ENCODE measurements at places on chromosomes 2 and 18.

DNA sequence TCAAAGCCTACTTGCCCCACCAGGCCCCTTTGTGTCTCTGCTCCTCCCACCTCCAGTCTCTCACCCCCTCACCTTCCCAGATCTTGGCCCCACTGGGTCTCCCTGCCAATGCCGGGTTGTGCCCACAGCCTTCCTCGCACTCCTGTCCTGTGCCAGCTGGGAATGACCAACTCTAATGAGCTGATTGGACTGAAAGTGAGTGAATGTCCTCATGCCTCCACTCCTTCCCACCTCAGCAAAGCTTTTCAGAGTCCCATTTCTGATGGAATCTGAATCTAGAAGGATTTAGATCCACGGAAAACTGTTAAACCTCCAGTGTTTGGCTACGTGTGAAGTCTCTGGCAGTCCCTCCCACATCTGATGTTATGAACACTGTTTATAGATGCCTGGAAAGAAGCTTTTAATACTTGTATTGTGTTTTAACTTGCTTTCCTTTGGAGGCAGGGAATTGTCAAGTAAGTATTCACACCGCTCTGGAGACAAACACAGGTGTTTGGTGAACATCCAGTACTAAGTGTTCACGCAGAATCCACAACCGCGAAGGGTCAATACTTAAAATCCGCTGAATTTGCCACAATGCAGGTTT is 103.9 kb downstream of the RTN4 start:
- DNase-seq = no peak

GRCh38 chr2:24432735-24433134 is 58.3 kb upstream of the NCOA1 start:
- DNase-seq = no peak

DNA sequence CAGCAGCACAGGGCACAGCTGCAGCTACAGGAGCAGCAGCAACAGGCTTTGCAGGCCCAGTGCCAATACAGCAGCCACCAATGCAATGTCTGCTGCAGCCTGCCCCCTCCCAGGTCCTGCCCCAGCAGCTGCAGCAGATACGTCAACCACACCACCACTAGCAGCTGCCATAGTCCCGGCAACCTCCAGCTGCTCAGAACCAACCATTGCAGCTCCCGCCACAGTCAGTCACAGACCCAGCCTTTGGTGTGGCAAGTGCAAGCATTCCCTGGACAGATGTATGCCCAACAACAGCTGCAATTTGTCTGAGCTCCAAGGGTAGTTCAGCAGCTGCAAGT is 53.3 kb upstream of the TUBA3E start:
- no peak for DNase-seq

DNA sequence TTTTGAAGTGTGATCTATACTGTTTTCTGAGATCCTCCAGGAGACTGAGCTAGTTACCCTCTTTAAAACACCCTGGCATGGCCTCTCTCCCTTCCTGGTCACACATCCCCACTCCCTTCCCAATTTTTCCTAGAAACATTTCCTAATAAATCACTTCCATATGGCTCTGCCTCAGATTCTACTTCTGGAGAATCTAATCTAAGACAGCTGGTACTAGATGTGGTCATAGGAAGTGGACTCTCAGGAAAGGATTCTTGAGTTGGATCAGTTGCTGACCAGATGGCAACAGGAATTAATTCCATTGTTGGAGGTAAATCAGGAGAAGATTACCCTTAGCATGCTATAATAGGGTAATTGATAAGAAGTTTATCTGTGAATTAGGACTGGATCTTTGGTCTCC is 310.5 kb downstream of the SATB2 start:
- peak; percentile 67 for DNase-seq

DNA sequence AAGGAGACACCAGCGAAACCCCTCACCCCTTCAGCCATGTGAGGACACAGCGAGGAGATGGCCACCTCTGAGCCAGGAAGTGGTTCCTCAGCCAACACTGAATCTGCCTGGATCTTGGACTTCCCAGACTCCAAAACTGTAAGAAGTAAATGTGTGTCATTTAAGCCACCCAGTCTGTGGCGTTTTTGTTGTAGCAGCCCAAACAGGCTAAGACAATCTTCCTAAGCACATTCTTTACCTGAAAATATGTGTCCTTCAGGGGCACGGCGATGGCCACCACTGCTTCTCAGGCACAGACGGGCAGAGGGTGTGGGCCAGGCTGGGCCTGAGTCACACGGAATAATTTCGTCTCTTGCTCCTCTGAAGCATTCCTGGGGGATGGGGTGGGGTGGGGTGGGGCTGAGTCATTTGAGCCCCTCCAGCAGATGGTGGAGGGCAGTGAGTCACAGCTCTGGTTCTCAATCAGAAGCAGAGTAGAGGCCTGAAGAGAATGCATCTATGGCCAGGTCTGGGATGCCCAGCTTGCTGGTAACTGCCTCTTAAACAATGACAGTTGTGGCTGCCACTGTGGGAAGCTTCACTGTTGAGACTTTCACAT is 142.4 kb downstream of the CAPN13 start:
- DNase-seq = peak; percentile 98

GRCh38 chr2:232872826-232873225 is 2.8 kb downstream of the SNORC start:
- no peak for DNase-seq

GRCh38 chr2:138928374-138929021 is 148.3 kb upstream of the NXPH2 start:
- no peak for DNase-seq

- peak; percentile 77 for DNase-seq
These were observed 14.1 kb downstream of the MSGN1 start for GRCh38 chr2:17830053-17831034.

GRCh38 chr2:96662360-96662759 is 19.8 kb downstream of the FER1L5 start:
- DNase-seq = no peak

GRCh38 chr18:47901624-47902362 is 28.7 kb downstream of the SMAD2 start:
- no peak for DNase-seq

- DNase-seq = no peak
These were observed 236.7 kb upstream of the BOD1L2 start for GRCh38 chr18:56910237-56910636.

- peak; percentile 9 for DNase-seq
These were observed 14.6 kb upstream of the RIT2 start for GRCh38 chr18:43129946-43130524.

DNA sequence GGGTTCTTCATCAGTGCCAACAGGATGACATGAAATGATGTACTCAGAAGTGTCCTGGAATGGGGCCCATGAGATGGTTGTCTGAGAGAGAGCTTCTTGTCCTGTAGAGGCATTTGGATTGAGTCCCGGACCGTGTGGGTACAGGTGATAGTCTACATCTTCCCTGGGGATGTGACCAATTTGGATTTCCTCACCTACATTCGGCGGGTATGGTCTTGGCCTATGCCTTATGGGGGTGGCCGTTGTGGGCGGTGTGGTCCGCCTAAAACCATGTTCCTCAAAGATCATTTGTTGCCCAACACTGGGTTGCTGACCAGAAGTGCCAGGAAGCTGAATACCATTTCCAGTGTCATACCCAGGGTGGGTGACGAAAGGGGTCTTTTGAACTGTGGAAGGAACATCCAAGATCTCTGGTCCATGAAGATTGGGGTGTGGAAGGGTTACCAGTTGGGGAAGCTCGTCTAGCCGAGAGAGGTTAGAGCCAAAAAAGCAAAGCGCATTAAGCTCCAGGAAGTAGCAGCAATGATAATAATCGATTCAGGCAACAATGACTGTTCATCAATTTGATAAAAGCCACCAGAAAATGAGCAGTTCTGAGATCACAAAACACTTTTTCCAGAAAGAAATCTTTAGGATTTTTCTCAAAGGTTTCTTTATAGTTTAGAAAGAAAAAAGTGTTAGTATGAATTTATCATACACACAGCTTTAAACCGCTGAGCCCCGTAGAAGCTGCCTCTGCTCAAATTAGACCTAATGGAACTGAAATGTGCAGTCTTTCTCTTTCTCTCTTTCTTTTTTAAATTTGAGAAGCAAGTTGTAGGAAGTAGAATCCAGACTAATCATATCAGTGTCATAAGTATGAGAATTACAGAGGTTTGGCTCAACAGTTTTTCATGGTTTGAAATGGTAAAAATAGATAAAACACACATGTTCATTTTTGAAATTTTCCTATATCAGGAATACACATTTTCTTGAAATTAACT is 60.3 kb downstream of the ATIC start:
- DNase-seq = no peak

DNA sequence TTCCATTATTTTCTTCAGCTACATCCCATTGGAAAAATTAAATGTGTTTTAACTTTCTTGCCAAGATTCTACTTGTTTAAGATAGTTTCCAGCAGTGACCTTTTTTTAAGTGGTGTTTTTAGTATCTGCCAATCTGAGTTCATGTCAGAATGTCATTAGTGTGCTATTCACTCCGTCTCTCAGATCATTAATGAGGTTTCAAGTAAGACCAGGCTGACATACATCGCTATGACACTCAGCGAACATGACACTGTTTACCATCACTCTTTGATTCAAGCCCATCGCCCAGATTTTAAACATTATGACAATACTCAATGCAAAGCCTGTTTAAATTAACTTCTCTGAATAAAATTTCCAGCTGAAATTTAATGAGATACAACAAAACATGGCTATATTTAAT is 272.0 kb upstream of the KYNU start:
- no peak for DNase-seq

GRCh38 chr2:58798676-58799208 is 557.6 kb upstream of the FANCL start:
- DNase-seq = no peak

DNA sequence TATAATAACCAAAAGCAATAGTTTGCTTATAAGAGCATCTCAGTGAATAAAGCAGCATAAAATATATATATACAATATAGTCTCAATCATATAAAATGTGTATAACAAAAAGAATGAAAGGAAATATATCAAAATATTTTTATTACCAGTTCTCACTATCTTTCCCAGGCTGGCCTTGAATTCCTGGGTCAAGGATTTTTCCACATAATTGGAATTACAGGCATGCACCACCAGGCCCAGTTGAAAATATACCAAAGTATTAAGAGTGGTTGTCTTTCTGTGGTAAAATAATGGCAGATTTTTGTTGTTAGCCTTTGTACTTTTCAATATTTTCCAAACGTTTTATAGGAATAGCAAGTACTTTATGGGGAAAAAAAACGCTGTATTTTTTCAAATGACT is 8.6 kb upstream of the TLK1 start:
- no peak for DNase-seq

GRCh38 chr2:109646961-109647360 is 32.8 kb downstream of the SOWAHC start:
- DNase-seq = no peak

DNA sequence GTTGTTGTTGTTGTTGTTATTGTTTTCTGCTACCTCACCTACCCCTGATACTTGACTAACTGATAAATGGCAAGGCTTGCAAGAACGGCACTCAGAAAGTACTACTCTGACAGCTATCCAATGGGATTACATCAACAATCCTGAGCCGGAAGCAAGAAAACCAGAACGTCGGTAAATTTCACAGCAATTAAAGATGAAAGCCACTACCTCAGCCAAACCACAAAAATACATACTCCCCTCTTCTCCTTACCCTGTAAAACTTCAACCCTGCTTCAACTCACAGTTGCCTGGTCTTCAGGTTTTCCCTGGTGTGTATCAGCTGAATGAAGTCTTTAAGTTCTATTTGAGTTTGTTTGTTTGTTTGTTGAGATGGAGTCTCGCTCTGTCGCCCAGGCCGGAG is 293.7 kb upstream of the RND3 start:
- DNase-seq = no peak

- DNase-seq = no peak
These were observed 36.6 kb upstream of the SLC30A6 start for GRCh38 chr2:32129086-32129485.

GRCh38 chr18:45998244-45998643 is 31.1 kb upstream of the EPG5 start:
- DNase-seq = no peak

GRCh38 chr2:160075171-160075570 is 12.8 kb upstream of the PLA2R1 start:
- peak; percentile 76 for DNase-seq

- DNase-seq = peak; percentile 79
These were observed 60.2 kb downstream of the RMDN2 start for GRCh38 chr2:37985333-37985732.

GRCh38 chr2:113791697-113792590 is 35.5 kb upstream of the SLC35F5 start:
- no peak for DNase-seq

GRCh38 chr18:55227771-55228170 is 268.5 kb upstream of the CCDC68 start:
- no peak for DNase-seq

GRCh38 chr2:223870840-223871611 is 33.6 kb upstream of the AP1S3 start:
- DNase-seq = peak; percentile 60
